ENCODE measurements at places on chromosomes 3 and 15.

DNA sequence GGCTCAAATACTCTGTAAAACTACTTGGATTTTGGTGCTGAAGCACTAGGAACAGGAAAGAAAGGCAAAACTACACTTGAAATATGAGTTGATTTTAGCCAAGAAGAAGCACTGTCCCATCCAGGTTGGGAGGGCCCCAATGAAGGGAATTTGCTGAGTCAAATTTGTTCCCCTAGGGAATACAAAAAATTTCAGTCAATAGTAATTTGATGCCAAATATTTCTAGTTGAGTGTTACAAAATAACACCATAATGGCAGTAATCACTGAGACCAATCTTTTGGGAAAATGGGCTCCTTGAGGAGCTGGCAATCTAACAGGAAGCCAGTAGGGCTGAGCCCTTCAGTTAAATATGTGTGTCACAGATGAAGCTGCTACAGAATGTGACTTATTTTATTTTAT is 896.9 kb downstream of the DIPK2A start:
- DNase-seq, result no peak

- no peak for DNase-seq
Measured at GRCh38 chr15:99485153-99485961, 80.4 kb upstream of the MEF2A start.

- no peak for DNase-seq
Measured at GRCh38 chr3:65992106-65992505, 46.6 kb downstream of the MAGI1 start.

- peak; percentile 63 for DNase-seq
Measured at GRCh38 chr3:39287216-39288164, 7.7 kb upstream of the CX3CR1 start.

- DNase-seq, result peak; percentile 84
Measured at GRCh38 chr3:49805897-49806701, 3.0 kb downstream of the INKA1 start.

GRCh38 chr3:141386611-141387111 is 18.4 kb downstream of the ZBTB38 start:
- no peak for DNase-seq

DNA sequence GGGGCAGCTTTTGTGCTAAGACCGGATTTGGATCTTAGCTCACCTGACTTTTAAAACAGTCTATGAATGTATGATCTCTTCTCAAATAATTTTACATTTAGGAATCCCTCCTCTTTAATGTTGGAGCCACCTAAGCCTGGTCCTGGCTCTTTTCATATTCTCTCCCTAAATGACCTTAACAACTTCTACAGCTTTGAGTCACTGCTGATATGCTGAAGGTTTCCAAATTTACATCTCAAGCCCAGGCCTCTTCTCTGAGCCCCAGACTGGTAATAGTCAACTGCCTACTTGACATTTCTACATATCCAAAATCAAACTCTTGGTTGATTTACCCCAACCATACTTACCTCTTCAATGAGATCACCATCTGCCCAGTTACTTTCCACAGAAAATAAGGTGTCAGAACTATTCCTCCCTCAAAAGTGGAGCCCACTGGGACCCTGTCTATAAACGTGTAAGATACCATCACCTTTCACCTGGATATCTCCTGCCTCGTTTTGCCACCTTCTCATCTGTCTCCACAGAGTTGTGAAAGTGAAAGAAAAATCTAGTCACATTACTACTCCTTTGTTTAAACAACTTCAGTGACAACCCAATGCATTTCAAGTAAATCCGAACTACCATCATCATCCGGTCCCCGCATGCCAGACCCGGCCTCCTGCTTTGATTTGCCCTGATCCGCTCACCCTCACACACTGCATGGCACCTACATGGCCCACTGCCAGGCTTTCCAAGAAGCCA is 48.8 kb downstream of the UBP1 start:
- DNase-seq, result no peak

DNA sequence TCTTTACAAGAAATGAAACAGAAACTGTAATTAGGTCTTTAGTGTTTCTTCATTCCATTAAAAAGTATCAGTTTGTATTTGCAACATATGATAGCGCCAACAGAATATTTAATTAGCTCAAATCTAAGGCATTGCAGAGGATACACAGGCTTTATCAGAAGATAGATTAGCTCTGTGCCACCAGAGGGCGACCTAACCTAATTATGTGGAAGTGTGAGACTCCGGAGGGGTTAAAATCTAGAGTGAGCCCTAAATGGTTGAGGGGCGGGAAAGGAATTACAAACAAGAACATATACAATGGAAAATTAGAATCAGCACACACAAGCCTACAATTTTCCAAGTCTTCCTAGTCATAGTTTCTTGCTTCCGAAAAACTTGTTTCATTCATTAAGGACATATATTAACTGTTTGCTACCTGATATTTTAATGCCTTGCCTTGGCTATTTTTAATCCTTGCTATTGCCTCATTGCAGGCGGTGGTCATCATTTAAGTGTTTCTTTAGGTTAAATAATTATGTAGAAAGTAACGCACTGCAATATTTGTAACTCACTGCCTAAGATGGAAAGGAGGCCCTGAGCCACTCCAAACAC is 18.0 kb upstream of the RYR3 start:
- DNase-seq, result peak; percentile 50

- DNase-seq, result no peak
Measured at GRCh38 chr15:43242616-43243015, 21.8 kb upstream of the EPB42 start.

GRCh38 chr3:188255190-188255589 is 101.2 kb downstream of the LPP start:
- no peak for DNase-seq
